ENCODE measurements at places on chromosomes 1 and 21.

- no peak for DNase-seq
These were observed 6.8 kb upstream of the TEKT2 start for GRCh38 chr1:36076979-36077573.

DNA sequence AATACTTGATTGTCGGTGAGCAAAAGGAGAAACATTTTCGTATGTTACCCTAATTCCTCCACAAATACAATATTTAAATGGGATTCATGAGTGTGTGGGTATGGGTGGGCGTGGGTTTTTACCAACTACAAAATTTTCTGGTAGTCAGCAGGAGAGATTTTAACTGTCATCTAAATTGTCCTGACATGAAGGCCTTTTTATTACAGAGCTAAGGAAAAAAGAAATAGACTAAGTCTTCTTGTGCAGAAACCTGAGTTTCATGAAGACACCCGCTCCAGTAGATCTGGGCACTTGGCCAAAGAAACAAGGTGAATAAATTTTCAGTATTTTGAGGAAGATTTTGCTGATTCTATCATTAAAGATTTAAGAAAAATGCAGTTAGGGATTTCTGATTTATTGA is 752 bp downstream of the RGS18 start:
- no peak for DNase-seq

DNA sequence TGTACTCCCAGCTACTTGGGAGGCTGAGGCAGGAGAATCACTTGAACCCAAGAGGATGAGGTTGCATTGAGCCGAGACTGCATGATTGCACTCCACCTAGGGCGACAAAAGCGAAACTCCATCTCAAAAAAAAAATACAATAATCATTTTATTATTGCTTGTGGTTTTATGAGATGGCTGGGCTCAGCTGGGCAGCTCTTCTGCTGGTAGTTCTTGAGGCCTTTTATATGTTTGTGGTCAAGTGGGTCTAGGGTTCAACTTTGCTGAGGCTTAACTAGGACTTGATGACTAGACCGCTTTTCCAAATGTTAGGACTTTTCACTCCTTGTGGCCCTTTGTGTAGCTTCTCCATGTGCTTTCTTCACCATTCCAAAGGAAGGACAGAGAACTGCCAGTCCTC is 53.2 kb downstream of the SLC35F3 start:
- no peak for DNase-seq

DNA sequence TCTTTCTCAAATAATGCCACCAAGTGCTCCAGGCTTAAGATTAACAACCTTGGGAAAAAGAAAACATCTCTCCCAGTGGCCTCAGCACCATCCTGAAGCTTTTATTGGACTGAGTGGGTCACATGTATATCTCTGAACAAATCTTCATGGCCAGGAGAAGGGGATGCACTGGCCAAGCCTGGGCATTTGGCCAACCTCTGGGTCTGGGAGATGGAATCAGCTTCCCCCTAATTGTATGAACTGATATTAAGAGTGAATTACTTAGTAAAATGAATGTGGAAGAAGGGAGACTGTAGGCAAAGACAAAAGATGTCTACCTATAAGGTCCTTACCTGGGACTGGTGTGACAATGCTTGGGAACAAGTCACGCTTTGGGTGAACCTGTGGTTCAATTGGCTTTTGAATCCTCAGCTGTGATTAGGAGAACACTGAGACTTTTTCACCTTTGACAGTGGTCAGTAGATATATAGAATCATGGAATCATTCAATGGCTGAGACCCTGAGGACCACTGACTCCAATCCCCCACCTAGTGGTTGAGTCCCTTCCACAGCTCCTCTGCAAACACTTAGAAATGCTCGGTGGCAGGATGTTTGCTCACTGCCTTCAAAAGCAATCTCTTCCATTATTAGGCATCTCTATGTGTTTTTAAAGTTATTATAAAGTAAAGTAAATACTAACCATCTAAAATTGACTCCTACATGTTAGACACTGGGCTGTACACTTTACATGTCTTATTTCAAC is 102.6 kb upstream of the ATP1A1 start:
- DNase-seq, result no peak

DNA sequence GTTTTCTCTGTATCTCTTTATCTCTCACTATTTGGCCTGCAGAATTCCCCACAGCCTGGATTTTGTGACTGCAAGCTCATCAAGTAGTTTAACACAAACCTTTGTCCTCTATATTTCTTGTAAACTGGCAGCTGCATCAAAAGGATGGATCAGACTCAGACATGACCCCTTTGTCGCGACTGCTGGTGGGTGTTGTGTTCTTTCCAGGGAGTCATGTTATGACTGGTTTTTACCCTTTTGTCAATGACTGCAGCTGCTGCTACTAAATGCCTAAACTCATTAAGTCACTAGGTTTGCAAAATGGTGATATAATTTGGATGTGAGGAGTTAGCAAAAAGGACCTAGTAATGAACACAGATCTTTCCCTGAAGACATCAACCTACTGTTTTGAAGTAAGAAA is 10.2 kb upstream of the TOMM20 start:
- no peak for DNase-seq

DNA sequence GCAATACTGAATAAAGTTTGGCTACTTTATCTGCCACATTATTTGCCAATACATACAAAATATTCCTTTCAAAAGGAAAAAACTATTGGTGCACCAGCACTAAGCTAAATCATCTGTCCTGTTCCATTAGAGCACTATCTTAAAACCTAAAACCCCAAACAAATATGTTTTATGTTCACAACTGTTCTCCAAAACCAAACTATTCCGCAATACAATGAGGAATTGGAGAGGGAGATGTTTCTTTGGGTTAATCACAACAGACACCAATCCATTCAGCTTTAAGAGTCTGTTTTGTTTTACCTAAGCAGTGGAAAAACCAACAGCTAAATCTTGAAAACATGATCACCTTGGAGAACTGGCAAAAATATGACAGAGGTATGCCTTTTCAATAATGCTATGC is 85.1 kb downstream of the ZNF644 start:
- DNase-seq, result no peak

GRCh38 chr21:28445141-28445830 is 547.4 kb downstream of the LTN1 start:
- no peak for DNase-seq

- no peak for DNase-seq
These were observed 18.7 kb downstream of the EPHB2 start for GRCh38 chr1:22729400-22729773.

DNA sequence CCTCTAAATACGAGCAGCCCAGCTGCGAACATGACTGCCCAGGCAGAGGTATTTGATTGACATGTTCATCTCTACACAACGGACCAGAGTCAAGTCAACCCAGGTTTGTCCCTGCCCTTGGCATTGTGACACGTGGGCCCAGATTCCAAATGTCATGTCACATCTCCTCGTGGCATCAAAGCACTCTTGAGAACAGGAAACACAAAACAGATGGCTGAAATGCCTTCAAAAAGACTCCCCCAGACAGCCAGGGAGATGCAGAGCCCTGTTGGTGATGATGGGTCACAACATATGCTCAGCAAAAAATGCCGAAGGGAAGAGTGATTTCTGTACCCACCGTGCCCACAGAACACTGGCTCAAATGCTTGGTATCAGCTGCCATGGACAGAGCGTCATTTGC is 337.8 kb upstream of the DAB1 start:
- no peak for DNase-seq

- DNase-seq, result no peak
These were observed 25.2 kb upstream of the RCAN1 start for GRCh38 chr21:34639882-34640788.

GRCh38 chr1:178573330-178573729 is 60.4 kb downstream of the TEX35 start:
- no peak for DNase-seq

GRCh38 chr1:161285521-161285920 is 24.2 kb downstream of the MPZ start:
- DNase-seq, result no peak

DNA sequence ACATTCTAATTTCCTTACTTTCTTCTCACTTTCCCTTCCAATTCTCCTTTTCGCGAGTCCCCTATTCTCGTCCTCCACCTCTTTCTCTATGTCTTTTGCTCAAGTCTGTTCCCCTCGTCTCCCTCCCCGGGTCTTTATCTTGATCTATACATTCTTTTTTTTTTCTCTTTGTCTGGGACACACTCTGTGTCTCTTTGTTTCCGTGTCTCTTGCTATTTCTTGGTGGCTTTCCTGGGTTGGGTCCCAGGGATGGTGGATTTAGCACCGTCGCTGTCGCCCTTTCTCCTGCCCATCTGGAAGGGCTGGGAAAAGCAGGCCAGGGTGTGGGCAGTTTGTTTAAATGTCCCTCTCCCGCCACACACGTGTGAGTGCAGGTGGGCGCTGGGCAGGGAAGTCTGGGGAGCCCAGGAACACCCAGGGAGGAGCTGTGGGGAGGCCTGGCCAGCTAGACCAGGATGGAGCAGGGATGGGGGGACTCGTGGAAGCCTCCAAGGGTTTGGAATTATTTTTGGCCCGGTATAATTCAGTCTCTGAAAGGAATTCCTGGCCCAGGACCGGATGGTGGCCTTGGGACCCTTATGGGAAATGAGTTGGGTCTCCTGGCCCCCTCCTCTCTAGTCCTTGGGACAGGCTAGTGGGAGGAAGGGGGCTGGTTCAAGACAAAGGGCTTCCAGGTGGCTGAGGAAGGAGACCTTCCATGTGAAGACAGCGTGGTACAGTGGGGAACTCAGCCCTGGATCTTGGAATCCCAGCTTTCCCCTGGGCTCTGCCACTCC is 9.5 kb upstream of the ID3 start:
- DNase-seq, result no peak

- no peak for DNase-seq
These were observed 112.4 kb downstream of the PLXNA2 start for GRCh38 chr1:208131621-208132286.

DNA sequence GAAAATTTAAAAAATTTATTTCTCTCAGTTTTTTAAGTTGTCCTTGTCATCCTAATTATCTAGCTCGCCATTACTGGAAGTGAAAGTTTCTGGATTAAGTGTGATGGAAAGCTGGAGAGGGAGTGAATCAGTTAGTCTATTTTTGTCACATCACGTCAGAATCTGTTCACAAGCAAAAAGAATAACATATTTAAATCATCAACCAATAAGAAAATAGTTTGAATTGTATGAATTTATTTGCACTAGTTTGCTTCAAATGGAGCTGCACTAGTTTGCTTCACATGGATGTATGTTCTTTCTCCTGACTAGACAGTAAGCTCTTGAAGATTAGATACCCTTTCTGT is 22.8 kb downstream of the PHC2 start:
- DNase-seq, result no peak

- no peak for DNase-seq
These were observed 1.8 kb downstream of the ZNF669 start for GRCh38 chr1:247102381-247102780.

DNA sequence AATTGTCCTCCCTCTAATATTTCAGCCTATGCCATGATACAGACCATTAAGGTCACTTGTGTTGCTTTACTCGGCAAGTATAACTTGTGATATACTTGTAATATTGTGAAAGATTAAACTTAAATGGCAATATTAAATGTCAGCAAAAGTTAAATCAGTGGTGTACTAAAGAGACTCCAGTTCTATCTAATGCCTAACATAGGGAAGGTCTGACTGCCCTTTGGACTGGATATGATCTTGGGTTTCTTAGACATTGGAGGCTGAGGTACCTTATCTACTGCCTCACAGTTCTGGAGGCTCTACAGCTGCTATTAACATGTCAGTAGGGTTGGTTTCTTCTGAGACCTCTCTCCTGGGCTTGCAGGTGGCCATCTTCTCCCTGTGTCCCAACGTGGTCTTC is 89.9 kb downstream of the MT1HL1 start:
- no peak for DNase-seq

DNA sequence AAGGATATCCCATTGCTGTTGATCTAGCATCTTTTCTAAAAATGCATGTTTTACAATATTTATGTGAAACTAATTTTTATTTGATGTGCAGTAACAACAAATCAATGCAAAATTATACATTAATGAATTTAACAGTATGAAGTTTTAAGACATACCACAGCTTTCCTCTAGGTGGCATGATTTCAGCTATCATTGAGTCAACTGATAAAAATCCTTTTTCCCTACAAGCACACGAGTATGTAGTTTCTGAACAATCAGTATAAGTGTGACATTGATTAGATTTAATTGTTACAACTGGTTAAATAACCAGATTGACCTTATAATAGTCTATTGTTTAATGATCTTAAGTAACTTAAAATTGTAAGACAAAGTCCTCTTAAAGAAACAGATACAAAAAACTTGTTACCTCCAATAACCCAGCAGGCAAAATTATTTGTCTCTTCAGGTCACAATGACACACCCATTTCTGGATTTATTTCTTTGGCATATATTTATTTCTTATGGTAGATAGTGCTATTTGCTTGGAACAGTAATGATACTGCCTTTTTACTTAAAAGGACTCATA is 5.8 kb upstream of the TGFB2 start:
- DNase-seq, result no peak

GRCh38 chr1:156114101-156114918 is at the start of gene LMNA:
Gene LMNA (plus strand): TSS chr1:156114711. CDS start chr1:156114919, 208 bp downstream.
- DNase-seq, result peak; percentile 75

- DNase-seq, result no peak
These were observed 238.3 kb downstream of the HLX start for GRCh38 chr1:221117548-221117951.

DNA sequence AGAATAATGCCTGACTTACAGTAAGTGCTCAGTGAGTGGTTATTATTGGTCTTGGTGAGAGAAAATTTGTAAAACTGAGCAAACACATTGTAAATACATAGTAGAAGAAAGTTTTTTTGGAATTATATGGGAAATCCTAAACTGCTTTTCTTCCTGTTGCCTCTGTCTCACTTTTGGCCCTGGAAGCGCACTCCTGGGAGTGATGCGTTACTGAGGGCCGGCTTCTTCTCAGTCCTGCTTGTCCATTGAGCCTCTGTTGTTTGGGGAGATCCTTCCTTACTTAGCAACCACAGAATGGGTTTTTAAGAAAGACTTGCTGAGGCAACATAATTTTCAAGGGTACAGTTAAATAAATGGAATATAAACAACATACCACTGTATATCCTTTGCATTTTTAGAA is 166.0 kb downstream of the EDEM3 start:
- no peak for DNase-seq

GRCh38 chr1:202207292-202207691 is 13.7 kb downstream of the LGR6 start:
- DNase-seq, result no peak

- DNase-seq, result peak; percentile 89
These were observed at the start of gene TARDBP for GRCh38 chr1:11012260-11013159. Gene TARDBP (plus strand): TSS chr1:11012654. CDS start chr1:11013728, 1,074 bp downstream.

- no peak for DNase-seq
These were observed 11.1 kb downstream of the NOS1AP start for GRCh38 chr1:162080472-162081015.

DNA sequence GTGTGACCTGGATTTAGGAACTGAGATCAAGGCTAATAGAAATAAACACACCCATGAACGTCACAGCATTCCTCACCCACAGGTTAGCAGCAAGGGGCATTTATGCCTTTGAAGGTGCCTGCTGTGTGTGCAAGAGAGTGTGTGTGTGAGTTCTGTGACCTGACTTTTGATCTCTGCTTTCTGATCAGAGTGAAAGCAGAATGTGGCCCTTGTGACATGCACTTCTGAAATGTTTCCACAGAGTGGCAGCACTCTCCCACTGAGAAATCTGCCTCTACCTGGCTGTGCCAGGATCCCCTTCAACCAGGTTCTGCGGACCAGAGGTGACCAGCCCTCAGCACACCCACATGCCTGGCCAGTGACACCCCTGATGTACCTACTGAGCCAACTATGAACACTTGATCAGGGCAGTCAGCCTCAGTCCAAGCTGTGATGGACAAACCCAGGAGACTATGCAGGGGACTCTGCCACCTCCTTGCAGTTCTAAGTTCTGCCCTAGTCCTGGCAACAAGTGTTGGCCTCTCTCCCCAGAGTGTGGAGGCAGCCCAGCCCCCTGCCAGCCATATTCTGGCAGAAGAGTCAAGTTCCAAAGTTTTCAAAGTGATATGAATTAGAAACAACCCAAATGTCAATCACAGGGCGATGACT is 41.0 kb downstream of the RXRG start:
- no peak for DNase-seq
